ENCODE measurements at places on chromosomes 1 and 21. TPM values are rescaled to one million over a fixed set of nuclear protein-coding genes. Genes with fewer than 3 reads are reported as not detected.
A peak's percentile ranks its signal among the peaks of the same experiment; 100 is the strongest.

The LYSMD1 gene
- total RNA-seq = 4.5 TPM

The PYGO2 gene
- total RNA-seq = 16.0 TPM

The SHISA4 gene
- total RNA-seq = 22.4 TPM

The PPIAL4G gene
- total RNA-seq = not detected

GRCh38 chr1:890661-891060 is 33.1 kb upstream of the SAMD11 start:
- no peak for DNase-seq

DNA sequence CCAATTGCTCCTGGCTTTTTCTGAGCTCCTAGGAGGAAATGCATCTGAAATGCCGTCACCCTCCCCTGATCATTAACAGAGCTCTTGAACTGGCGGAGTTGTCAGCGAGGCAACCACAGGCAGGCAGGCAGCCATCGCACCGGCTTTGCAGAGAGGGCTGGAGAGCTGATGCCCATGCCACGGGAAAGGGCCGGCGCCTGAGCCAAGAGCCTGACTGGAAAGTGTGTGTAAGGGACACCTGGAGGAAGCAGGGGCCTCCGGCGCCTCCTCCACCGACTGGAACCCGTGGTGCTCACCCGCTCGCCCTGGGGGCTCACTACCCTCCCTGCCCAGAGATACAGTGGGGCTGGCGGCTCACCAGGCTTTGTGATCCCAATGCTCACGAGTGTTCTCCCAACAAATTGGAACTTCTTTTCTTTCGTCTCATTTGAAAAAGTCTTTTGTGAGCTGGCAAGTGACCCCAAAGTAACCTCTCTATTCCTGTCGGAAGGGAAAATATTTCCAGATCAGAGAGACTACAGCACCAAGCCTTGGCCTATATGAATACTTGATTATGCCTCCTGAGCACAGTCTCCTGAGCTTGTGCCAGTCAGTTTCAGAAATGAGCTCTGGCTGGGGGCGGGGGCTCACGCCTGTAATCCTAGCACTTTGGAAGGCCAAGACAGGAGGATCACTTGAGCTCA is 97.7 kb upstream of the SLC25A33 start:
- DNase-seq = no peak

- peak; percentile 87 for DNase-seq
Measured at GRCh38 chr1:205301205-205301821, 20.2 kb downstream of the NUAK2 start.

- DNase-seq = no peak
Measured at GRCh38 chr1:246483569-246483933, 23.5 kb downstream of the SMYD3 start.

GRCh38 chr1:154614247-154614646 is 6.3 kb upstream of the ADAR start:
- DNase-seq = no peak

DNA sequence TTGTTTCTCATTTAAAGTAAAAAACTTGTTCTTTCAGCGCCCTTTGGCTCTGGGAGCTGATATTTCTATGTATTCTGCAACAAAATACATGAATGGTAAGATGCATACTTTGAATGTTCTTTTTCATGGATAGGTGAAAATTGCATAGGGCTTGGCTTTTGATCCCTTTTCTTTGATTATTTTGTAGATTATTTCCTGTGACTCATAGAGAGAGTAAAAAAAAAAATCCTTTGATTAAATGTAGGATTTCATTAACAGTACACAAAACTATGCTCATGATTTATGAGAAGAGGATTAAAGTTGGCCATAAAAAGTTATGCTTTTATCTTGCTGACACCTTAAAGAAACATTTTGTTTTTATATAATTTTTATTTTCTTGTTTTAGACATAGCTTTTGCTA is 18.7 kb downstream of the CTH start:
- DNase-seq = no peak

GRCh38 chr1:6243993-6244392 is at the start of gene HES3:
HES3 (plus strand) TSS chr1:6244179; CDS start chr1:6244366, 187 bp downstream.
- no peak for DNase-seq

DNA sequence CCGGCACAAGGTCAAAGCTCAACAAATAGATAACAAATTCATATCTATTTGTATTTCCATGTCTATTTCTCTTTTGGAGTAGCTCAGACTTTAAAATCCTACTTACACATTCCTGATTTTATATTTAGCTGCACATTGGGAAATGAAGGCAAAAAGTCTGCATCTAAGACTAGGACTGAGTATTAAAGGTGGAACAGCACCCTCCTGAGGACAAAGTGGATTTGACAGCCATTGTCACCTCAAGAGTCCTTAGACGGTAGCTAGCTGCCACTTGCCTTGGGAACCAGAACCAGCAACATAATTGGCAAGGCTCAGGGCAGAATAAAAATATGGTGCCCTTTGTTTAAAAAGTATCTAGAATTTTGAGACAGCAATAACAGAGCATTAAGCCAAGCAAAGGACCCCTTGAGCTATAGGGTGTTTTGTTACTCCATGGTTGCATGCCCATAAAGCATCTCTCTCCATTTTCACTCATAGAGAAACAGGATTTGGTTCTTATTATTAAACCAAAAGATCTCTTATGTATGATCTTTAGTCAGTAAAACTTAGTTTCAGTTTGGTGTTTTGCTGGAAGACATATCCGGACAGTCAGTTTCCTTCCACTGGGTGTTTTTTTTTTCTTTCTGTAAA is 30.0 kb upstream of the SGIP1 start:
- DNase-seq = no peak

DNA sequence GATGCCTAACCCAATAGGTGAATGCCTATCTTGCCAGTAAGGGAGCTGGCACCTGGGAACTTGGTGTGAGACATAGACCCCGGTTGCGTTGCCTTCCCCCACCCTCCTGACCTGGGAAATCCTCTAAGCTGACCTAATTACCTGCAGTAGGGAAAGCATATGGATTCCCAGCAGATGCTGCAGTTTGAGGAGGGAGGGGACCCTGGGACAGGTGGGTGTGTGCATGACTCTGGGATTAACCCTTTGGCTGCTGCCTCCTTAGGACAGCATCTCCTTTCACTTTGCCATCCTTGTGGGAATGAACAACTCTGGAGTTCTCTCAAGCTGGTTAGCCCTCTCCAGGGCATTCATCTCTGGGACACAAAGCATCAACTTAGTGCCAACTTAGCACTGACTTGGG is 16.4 kb upstream of the NFASC start:
- no peak for DNase-seq

DNA sequence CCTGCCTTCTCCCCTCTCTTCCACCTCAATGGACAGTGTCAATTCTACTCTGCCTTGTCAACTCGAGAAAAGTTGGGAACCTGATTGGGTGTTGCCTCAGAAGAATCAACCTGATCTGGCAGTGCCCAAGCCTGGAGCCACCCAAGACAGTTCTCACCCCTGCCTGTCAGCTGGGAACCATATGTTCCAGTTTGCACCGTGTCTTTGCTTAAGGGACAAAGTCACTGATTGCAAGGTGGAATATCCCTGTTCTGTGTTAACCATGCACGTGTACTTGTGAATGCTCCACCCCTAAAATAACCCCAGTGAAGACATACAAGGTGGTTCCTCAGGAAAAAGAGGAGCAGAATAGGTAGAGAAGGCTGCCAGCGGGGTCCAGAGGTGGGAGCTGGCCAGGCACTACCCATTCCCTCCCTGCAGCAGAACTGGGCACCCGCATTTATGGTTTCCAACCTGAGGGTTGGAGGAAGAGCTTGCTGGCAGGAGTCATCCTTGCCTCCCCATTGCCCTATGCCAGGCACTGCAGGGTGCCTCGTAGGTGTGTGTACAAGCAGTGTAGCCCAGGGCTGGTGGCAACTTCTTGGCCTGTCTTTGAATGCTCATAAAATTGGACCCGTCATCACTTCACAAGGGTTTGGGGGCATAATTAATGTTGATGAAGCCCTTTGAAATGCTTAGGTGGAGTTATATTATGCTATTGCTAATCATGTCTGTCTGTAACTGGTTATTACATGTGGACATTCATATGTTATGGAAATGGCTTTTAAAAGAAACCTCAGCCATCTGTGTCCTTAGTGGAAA is 11.3 kb downstream of the NIPAL3 start:
- DNase-seq = no peak

DNA sequence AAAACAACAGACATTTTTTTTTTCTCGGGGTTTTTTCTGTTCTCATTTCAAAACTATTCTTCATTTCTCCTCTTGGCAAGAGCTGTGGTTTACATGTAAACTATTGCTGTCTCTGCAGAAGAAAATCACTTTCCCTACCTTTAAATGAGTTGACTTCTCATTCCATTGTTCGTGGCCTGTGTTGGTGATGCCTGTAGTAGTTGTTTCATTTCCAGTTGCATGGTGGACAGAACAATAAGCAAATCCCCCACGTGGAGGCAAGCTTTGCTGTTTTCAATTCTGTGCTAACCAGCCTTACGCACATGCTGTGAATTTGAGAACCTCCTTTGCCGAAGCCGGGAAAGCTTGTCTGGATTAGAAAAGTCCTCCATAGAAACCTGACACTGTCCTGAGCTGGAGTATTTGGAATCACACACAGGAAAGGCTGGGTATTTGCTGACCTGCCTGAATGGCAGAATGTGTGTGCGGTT is 26.2 kb upstream of the MAP3K7CL start:
- peak; percentile 56 for DNase-seq

GRCh38 chr21:28799926-28800325 is 192.8 kb downstream of the LTN1 start:
- DNase-seq = no peak

Measured in epithelial cell of proximal tubule (primary cell).